ENCODE measurements at places on chromosomes 2 and 18. TPM values are rescaled to one million over a fixed set of nuclear protein-coding genes. Genes with fewer than 3 reads are reported as not detected.
A peak's percentile ranks its signal among the peaks of the same experiment; 100 is the strongest.

DNA sequence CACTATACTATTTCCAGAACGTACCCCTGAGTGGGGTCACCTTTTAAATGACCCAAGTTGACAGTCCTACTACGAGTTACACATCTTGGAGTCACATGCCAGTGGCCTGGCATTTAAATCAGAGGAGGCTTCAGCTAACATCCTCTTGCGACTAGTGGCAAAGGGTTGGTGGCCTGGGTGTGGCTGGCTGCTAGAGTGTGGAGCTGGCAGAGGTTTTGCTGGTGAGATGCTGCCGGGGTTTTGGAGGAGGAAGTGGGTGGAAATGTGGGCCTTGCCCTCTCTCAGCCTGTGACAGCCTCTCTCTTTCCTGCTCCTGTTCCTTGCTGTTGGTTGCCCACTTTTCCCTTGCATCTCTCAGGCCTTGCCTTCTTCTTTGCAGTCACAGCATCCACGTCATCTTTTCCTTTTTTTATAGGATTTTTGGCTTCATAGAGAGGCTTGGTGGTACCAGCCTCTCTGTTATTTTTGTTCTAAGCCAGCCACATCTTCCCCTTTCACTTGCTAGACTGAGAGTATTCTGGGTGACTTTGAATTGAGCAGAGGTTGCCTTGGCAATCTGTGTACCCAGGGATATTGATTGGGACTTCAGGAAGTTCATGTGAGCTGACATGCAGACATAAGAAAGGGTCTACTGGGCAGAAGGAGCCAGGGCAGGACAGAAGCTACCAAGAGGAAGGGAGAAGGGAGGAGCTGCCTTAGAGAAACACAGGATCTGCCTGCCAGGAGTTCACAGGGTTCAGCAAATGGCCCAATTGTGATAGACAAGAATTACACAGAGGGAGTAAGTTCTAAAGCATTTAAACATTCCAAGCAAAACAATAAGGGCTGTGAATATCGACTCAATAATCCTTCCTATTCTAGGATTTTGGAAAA is 55.4 kb downstream of the CDC42EP3 start:
- DNase-seq = no peak

IL37 gene
- total RNA-seq = not detected

SLC9A4 gene
- not detected for total RNA-seq

DNA sequence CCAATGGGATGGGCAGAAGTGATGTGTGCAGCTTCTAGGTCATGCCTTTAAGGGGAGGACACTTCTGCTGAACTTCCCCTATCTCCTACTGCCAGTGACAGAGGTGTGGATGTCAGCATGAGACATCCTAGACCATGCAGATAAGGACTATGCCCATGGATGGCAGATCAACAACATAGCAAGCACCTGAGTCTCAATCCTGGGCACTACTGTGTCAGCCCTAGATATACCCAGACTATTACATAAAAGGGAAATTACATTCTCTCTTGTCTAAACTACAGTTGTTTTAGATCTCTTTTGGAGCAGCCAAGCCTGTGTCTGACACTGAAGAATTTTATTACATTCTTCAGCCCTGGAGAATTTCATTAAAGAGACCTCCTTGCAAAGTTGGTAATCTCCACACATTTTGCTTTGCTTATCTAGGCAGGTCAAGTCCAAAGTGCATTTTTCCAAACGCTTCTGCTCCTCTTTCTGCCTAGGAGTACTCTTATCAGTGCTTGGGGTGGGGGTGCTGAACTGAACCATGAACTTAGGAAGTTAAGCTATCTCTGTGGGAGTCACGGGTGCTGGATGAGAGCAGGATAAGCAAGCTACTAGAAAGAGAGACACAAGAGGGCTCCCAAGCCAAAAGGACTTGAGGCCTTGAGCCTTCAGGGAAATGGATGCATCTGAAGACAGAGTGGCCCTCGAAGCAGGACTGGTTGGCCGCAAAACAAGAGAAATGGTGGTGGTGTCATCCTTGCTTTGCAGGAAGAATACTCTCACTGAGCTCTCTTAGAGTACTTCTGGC is 95.2 kb upstream of the SPRED2 start:
- DNase-seq = no peak

DNA sequence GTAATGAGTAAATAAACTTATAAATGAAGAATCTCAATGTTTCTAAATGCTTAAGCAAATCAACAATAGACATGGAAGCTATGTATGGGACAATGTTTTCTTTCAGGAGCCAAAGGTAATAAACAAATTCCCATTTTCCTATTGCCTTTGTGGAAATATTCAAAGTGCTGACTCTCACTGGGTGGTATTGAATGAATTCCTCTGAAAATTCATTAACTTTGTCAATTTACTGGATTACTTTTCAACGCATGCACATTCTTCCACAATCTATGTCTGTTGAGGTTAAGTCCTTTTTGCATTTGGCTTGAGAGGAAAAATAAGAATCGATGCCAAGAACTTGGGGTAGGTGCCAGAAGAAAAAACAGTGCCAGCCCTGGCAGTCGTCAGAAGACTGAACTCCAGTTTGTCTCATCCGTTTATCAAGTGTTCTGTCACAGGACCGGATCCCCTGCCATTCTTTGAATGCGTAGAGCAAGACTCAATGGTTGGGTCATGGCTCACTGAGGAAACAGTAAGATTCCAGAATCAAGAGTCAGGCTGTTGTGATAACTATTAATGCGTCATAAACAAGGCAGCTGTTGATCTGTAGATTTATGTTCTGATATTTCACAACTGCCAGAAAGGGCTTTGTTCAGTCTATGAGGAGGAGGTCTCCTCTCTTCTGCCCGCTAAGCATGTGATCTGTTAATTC is 133.3 kb downstream of the GFPT1 start:
- DNase-seq = peak; percentile 60

DNA sequence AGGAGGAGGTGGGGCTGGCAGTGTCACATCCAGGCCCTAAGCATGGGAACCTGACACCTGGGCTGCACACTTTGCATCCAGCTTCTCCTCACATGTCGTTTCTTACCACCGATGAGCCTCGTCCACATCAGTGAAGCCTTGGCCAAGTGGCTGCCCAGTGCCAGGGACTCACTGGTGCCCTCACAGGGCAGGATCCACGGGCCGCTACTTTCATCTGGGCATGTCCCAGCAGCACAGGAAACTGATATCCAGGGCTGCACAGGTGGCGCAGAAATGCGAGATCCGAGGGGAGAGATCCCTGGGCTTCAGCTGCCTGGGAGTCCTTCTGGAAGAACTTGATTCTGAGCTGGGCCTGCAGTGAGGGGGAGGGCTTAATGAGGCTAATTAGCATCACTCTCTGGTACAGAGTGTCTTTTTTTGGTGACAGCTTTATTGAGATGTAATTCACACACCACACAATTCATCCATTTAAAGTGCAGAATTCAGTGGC is 291.6 kb upstream of the HDAC4 start:
- no peak for DNase-seq

DNA sequence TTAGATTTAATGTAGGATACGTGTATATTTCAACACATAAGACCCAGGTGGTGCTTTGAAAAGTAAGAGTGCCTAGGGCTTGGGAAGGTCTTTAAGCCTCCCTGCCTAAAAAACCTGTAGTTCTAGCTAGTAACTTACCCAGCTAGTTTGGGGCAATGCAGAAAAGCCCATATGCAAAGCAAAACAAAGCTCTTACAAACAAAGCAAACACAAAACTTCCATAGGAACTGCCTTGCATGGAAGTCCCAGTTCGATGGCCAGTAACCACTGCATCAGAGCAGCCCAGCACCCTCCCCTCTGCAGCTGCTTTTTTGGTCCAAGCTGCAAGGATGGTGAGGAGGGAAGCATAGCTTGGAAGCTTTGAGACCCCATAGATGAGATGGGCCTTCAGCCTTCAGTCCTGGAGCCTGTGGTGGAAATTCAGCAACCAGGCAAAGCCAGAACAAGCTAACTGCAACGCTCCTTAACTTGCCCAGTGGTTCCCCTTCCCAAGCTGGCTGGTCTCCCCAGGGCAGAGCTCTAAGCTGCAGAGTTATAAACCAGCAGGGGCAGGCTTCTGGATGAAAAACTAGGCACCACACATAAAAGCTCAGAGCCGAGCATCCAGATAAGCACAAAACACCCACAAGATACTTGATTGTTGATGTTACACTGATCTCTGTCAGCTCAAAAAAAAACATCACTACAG is 16.2 kb downstream of the C2orf76 start:
- no peak for DNase-seq

DNA sequence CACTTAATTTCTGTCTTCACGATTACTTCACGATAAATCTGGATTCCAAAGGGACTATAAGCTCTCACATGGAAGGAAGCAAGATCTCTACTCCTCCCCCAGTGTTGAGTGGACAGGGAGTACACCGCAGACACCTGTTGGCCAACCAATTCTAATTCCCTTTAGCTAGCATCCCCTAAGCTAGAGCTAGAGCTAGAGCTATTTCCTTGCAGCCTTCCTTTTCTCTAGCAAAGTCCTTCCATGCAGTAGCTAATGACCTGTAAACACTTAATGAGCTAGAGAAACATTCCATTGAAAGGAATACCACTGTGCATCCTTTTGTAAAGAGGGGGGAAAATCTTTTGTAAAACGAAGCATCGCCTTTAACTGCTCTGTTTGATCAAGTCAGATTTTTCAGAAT is 56.5 kb downstream of the BCL11A start:
- DNase-seq = no peak

GRCh38 chr2:201860636-201861066 is 54.3 kb downstream of the CDK15 start:
- peak; percentile 75 for DNase-seq

GALNT13 gene
- total RNA-seq = not detected

DNA sequence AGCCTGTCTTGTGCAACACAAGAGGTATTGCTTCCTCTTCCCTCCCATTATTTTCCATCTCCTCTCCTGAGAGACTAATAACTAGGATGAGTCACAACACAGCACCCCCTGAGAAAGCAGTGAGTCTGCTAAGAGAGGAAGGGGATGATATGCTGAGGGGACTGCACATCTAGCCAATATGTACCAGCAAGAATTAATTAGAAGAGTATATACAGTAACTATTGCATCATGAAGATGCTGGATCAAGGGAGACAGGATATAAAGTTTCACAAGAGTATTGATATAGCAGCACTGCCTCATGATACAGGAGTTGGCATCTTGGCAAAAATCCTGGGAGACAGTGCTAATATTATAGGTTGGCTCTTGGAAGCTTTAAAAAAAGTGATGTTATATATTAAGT is 289.9 kb upstream of the RBMS1 start:
- DNase-seq = no peak

GRCh38 chr2:205913668-205914067 is 172.3 kb downstream of the INO80D start:
- DNase-seq = no peak

DNA sequence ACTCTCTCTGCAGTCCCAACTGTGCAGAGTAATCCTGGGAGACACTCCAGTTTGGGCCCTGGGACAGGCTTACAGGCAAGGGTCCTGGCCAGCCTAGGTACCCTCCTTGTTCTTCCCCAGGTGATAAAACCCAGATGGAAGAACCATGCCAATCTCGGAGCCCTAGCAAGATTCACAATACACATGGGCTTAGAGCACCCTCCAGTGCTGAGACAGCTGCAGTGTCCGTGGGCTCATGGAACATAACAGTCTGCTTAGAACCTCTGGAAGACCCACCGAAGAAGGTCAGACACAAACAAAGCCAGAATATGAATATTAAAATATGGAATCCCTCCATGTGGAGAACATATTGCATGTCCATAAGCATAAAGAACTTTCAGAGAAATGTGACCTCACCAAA is 568.1 kb downstream of the KCNJ3 start:
- DNase-seq = no peak

PREB gene
- 79.3 TPM for total RNA-seq

WDR35 gene
- 17.8 TPM for total RNA-seq

CTIF gene
- total RNA-seq = 3.6 TPM

ZC3H6 gene
- 0.69 TPM for total RNA-seq

- no peak for DNase-seq
Observed at GRCh38 chr2:64748561-64748960, 94.8 kb upstream of the SERTAD2 start.

DNA sequence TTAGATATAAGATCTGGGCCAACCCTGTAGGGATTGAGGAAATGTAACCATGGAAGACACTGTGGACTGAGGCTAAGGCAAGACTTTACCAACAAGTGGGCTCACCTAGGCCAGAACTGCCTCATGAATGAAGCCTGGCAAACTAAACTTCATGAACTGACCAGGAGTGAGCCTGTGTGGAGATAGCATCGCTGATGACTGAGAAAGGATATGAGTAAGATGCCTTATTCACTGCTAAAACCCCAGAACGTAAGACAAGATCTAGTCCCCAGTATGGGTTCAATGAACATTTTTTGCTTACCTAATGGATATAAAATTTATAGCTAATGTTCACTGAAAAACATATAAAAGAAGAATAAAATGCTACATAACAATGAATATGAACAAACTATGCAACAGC is 399.8 kb downstream of the SATB2 start:
- DNase-seq = peak; percentile 5

- peak; percentile 35 for DNase-seq
Observed at GRCh38 chr2:224778474-224778877, 62.3 kb upstream of the CCDC195 start.

GRCh38 chr18:57223144-57223870 is 76.4 kb downstream of the BOD1L2 start:
- no peak for DNase-seq

- DNase-seq = no peak
Observed at GRCh38 chr2:154568413-154568812, 130.1 kb upstream of the KCNJ3 start.

All from Daoy (cell line).